ENCODE measurements at places on chromosomes 11 and 22.
A peak's percentile ranks its signal among the peaks of the same experiment; 100 is the strongest.

- no peak for DNase-seq
Observed at GRCh38 chr11:103624708-103625623, 411.5 kb upstream of the DDI1 start.

- DNase-seq = no peak
Observed at GRCh38 chr11:69034123-69034867, 14.4 kb upstream of the TPCN2 start.

- peak; percentile 83 for DNase-seq
Observed at GRCh38 chr22:49052023-49052538, 775.6 kb downstream of the BRD1 start.

DNA sequence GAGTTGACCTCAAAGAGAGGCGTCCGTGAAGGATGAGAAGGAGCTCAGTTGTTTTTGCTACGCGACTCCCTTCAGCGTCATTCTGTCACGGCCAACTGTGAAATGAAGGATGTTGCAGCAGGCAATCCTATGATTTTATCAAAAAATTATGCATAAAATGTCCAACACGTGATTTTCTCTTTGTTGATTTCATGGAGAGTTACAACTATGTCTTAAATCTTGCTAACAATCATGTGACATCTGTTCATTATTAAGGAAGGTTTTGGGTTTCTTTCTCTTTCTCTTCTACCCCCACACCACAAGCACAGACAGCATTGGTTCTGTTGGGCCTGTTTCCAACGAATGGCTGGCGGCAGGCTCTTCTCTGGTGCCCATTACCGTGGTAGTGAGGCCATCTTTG is 3.7 kb downstream of the KRTAP5-4 start:
- DNase-seq = no peak

DNA sequence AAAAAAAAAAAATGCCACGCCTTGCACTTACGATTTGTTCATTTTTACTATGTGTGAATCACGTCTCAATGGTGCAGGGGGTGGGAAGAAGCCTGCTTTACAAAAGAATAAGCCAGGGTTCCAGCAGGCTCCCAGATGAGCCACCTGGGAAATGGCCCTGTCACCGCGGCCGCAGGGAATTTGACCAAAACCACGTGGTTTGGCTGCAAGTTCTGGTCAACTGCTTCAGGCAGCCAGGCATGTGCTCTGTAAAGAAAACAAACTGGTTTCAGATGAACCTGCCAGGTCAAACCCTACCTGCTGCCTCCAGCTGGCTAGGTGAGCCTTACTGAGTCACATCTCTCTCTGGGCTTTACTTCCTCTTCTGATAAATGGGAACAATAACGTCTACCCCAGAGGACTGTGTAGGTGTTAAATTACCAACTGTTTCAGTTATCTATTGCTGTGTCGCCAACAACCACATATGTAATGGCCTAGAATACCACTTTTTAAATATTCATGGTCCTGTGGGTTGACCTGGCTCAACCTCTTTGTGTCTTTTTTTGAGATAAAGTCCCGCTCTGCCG is 30.5 kb upstream of the GCAT start:
- no peak for DNase-seq

GRCh38 chr11:91755951-91756707 is 468.5 kb upstream of the FAT3 start:
- no peak for DNase-seq

DNA sequence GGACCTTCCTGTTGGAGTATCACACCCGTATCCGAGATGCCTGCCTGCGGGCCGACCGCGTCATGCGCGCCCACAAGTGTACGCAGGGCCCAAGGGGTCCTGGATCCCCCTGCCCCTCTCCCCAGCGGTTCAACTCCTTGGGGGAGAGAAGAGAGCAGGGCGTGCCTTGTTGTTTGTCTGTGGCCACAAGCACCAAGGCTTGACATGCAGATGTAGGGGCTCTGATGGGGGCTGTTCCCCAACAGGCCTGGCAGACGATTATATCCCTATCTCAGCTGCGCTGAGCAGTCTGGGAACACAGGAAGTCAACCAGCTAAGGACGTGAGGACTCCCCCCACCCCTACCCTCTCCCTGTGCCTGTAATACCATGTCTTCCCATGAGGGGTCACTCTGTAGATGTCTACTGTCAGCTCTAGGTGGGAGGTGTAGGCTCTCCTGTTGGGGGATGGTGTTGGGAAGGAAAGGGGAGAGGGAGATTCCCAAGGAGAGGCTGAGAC is 6.8 kb downstream of the CFL1 start:
- DNase-seq = no peak

- DNase-seq = no peak
Observed at GRCh38 chr11:102771351-102771750, 9.1 kb downstream of the MMP10 start.

- no peak for DNase-seq
Observed at GRCh38 chr11:77418971-77419597, 54.8 kb downstream of the PAK1 start.

- DNase-seq = no peak
Observed at GRCh38 chr22:39476664-39477063, 19.9 kb downstream of the MGAT3 start.

DNA sequence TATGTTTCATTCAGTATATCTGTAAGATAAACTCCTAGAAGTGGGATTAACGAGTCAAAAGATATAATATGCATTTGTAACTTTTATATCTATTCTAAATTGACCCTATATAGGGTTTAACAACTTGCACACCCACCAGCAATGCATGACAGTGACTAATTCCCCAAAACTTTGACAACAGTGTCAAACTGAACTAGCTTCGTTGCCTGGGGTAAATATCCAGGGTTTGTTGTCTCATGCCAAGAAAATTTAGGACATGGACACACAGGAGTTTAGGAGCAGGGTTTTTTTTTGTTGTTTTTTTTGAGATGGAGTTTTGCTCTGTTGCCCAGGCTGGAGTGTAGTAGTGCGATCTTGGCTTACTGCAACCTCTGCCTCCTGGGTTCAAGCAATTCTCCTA is 5.1 kb downstream of the SNU13 start:
- no peak for DNase-seq

DNA sequence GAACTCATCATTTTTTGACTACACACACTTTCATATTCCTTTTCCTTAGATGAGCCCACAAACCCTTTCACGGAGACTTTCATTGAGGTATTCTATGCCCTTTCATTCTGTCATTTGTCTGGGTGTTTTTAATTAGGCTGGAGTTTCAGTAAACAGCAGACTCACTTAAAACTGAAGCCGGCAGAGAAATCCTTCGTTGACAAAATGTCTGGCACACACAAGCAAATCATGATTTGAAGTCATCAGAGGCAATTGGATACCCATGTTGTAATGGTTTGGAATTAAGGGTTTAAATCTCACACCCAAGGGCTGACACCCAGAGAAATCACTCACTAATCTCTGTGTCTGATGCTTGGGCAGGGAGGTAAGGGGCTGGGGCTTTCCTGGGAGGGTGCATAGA is 127.1 kb downstream of the EHF start:
- no peak for DNase-seq

- DNase-seq = no peak
Observed at GRCh38 chr11:129061492-129062230, 119.0 kb upstream of the TP53AIP1 start.

DNA sequence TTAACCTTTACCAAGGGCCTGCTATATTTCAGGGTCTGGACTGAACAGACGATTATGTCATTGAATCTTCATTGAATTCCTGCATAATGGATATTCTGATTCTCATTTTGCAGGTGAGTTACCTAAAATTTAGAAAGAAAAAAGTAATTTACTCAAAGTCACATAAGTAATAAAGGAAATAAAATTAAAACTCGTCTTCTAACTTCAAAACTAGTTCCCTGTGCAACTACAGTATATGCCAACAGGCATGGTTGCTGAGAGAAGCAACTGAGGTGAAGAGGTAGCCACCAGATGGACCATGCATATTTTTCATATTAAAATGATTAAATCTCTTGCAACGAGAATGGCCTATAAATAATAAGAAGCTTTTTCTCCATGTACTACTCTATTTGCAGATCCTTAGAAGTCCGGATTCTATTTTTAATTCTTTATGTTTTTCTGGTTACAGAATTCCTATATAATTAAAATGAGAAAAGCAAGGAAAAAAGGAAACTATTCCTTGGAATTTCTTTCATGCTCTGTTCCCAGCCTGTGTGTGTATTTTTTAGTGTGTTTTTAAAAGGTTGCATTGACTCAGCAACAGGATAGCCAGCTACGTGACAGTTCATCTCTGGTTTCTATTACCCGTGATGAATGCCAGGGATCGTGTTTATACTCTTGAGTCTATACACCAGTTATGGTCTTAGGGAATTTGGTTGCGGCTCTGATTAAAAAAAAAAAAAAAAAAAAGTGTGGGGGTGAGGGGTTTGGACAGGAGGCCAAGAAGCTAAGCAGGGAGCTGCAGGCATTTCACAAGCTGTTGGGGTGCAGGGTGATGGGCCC is 186.8 kb downstream of the ETS1 start:
- DNase-seq = no peak

GRCh38 chr11:32005786-32006416 is 85.0 kb upstream of the RCN1 start:
- no peak for DNase-seq

GRCh38 chr11:60905047-60905446 is 1.3 kb downstream of the PRPF19 start:
- no peak for DNase-seq

GRCh38 chr22:48573766-48574165 is 1253.9 kb downstream of the BRD1 start:
- DNase-seq = no peak

DNA sequence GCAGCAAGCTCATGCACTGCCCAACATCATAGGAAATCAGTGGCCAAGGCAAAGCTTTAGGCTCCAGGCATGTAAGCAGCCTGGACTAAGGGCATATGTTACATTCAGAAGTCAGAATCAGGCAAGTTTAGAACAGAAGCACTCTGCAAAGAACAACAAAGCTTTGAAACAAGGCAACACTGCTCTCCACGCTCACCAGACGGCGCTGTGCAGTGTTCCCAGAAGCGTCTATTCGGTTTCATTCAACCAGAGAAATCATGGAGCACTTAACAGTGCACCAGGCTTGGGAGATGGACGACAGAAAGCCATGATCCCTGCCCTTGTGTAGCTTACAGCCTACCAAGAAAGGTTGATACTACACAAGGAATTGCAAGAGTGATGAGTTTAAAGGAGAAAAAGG is 555.8 kb downstream of the BUD13 start:
- DNase-seq = no peak

- DNase-seq = no peak
Observed at GRCh38 chr22:36349726-36350125, 38.0 kb downstream of the MYH9 start.

- DNase-seq = no peak
Observed at GRCh38 chr11:25225078-25225477, 728.2 kb downstream of the LUZP2 start.

DNA sequence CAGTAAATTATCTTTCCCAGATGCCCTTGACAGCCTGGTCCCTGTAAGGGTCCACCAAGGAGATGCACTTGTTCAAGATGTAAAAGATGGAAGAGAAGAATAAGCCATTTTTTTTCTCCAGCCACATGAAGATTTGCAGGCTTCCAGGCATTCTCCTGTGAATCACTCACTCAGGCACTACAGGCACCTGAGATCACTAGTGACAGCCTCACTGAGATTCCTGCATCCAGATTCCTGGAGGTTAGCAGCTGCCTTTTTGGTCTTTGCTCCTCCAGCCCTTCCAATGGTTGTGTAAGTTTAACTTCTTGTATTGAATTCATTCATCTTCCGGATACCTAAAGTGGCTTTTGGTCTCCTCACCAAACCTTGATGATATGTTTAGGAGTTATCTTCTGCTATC is 630.2 kb upstream of the CADM1 start:
- no peak for DNase-seq

DNA sequence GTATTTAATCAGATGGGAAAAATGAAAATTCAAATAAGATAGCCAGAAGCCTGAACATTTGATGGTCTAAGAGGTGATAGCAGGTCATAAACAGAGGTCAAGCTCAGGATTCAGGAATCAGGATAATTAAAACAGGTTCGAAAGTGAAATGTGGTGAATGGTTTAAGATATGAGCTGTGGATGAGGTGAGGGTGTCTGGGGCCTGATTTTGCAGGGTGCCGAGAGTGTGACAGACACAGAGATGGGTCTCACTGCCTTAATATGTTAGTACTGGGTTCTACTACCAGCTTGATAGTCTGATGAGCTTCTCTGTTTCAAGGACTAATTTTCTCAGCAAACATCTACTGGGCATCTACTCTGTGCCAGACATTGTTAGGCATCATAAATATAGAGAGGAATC is 19.9 kb upstream of the EMSY start:
- DNase-seq = no peak

GRCh38 chr11:41950470-41951143 is 491.2 kb upstream of the LRRC4C start:
- DNase-seq = peak; percentile 68

- DNase-seq = no peak
Observed at GRCh38 chr11:44143987-44144909, 48.8 kb downstream of the EXT2 start.

GRCh38 chr11:121596195-121597155 is 143.7 kb upstream of the SORL1-AS1 start:
- DNase-seq = no peak

DNA sequence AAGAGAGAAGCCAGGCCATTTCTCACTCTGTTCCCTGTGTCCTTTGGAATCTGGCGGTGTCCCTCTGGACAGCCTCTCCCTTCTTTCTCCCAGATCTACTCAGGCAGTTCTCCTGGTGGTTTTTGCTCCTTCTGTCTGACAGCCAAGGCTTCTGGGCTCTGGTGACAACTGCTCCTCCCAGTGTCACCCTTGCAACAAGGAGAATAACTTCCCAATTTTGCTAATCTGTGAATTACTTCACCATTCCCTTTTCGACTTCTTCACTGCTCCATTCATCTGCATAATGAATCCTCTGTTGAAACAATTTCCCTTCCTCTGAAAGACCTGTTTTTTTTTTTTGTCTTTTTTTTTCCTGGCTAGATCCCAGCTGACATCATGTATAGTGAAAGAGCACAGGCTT is 56.3 kb upstream of the PDE3B start:
- no peak for DNase-seq

GRCh38 chr22:39259666-39260065 is 14.9 kb upstream of the PDGFB start:
- no peak for DNase-seq

- DNase-seq = peak; percentile 68
Observed at GRCh38 chr11:69801513-69802335, 17.5 kb downstream of the FGF3 start.

DNA sequence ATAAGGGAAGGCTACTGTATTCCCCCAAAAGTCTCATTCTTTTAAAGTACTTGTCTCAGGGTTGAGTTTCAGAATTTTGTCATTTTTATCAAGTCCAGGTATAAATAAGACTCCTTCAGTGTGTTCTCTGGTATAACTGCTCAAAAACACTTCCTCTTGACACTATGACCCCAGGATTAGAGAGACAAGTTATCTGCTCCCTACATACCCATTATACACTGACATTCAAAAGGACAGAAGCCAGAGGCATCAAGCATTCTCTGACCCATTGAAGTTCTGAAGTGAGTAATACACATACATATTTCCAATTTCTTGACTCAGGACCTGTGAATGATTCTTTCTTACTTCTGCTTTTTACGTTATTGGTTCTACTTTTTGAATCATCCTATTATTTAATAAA is 447.8 kb upstream of the CNTN5 start:
- DNase-seq = no peak

GRCh38 chr11:12900496-12900895 is 108.6 kb upstream of the RASSF10 start:
- no peak for DNase-seq

Data from retina (tissue), 1 donor.